Kidney tubule cell (primary cell): ENCODE measurements at places on chromosomes 2 and 18.
A peak's percentile ranks its signal among the peaks of the same experiment; 100 is the strongest.

DNA sequence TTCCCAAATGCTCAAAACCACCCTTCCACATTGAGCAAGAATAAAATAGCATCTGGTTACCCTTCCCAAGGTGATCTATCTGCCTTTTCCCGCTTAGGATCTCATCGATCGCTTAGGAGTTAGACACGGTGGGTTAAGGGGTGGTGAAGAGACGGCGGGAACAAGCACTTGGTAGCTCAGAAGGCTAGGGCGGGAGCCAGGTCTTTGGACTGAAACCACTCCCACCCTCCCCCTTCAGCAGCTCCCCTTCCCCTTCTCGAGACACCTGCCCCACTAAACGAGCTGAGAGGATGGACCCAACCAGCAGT, 513 bp downstream of the THOC1 start:
- DNase-seq, result no peak

GRCh38 chr2:176656038-176656775, 387.0 kb downstream of the MTX2 start:
- DNase-seq, result no peak

GRCh38 chr2:239723486-239724193, 301.5 kb downstream of the NDUFA10 start:
- no peak for DNase-seq

- DNase-seq, result peak; percentile 72
These were observed 92.5 kb downstream of the KCNF1 start for GRCh38 chr2:11004199-11004598.

GRCh38 chr2:207830778-207831438, 61.2 kb upstream of the FZD5 start:
- no peak for DNase-seq

- DNase-seq, result no peak
These were observed 196.0 kb downstream of the TMEM163 start for GRCh38 chr2:134522496-134523455.

- DNase-seq, result no peak
These were observed 72.4 kb downstream of the SKA1 start for GRCh38 chr18:50447102-50447741.

DNA sequence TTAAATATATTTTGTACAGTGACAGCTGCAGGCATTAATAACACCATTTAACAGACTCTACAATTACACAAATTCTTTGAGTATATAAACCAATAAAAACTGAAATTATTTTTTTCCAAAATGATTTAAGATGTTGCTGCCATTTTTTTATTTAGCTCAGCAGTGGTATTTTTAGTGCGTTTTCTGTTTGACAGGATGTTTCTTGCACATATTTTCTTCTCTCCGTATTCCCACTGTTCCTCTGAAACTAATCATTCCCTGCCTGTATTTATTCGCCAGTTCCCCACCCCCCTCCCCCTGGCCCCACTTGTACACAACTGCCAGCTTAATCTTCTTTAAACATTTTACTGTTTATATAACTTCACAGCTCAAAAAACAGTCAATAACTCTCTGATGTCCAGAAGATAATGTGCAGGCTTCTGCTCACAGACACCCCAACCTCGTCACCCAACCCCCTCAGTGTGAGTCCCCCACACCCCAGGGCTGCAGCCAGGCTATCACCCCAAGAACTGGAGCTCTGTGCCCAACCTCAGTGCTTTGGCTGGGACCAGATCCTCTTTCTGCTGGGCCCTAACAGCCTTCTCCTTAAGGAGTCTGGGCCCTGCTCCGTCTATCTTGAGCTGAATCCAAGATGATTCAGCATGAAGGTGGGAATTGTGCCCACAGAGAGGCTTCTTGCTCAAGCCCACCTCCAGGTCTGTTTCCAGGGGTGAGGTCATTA, 41.6 kb upstream of the MAP4K4 start:
- no peak for DNase-seq

- DNase-seq, result no peak
These were observed 84.1 kb downstream of the EPAS1 start for GRCh38 chr2:46381263-46381849.

DNA sequence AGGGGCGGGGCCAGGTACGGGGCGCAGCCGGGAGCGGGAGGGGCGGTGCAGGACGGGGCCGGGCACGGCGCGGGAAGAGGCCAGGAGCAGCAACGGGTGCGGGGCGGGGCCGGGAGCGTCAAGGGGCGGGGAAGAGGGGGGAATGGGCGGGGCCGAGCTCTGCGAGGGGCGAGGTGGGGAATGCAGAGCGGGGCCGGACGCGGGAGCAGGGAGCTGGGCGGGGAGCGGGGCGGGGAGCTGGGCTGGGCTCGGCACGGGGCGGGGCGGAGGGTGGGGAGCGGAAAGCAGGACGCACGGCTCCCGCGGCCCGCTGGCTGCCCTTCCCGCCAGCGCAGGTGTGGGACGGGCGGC, at the start of gene IMPA2:
Gene IMPA2, plus strand, starts transcription at position 316 of the 351 bp plus-strand sequence. CDS start 163 bp downstream, outside the sequence.
- DNase-seq, result no peak

DNA sequence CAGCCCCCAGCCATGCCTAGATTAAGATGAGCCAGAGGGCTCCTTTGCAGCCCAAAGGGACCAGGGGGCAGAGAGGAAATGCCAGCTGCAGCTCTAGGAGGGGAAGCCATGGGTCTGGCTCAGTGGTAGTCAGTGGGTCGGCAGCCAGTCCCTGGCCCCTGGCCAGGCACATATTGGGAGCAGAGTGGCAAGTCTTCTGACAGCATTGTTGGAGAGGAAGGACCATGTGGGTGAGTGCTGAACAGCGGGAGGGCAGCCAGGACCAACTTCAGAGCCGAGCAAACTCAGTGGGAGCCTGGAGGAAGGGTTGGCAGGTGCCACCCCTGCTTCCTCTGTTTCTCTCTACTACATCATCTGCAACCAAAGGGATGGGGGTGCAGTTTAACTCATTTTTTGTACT, 140.5 kb upstream of the PELI1 start:
- DNase-seq, result no peak

- DNase-seq, result peak; percentile 68
These were observed 98.9 kb upstream of the SH3BP4 start for GRCh38 chr2:234852941-234853340.

- no peak for DNase-seq
These were observed at the start of gene TNS1 for GRCh38 chr2:218002845-218003180. TSS of gene TNS1 (minus strand) at chr2:218002995. CDS start at chr2:218002872, 123 bp downstream.

GRCh38 chr2:99559075-99559662, 69.4 kb upstream of the REV1 start:
- DNase-seq, result peak; percentile 71

GRCh38 chr2:128262315-128263253, 56.1 kb downstream of the HS6ST1 start:
- no peak for DNase-seq

DNA sequence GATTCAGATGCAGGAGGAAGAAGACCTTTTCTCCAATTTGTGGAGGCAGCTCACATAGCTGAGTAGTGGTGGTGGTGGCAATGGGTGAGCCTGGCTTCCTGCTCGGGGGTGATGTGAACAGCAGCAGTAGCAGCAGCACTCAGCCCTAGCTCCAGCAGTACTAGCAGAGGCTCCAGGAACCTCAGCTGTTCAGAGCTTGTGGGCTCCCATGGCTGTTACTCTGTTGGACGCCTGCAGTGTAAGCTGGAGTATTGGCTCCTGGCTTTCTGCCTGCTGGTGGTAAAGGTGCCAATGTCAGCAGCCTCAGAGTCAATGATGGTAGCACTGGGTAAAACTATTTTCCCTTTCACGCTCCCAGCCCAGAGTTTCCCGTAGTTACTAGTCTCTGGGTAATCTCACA, 3.1 kb upstream of the SEH1L start:
- no peak for DNase-seq
